ENCODE measurements at places on chromosomes 12 and 14.

GRCh38 chr12:102567031-102567985 is 86.9 kb upstream of the IGF1 start:
- no peak for DNase-seq

- no peak for DNase-seq
Observed at GRCh38 chr12:94750864-94751263, 100.5 kb upstream of the TMCC3 start.

- no peak for DNase-seq
Observed at GRCh38 chr12:131942671-131943070, 7.1 kb upstream of the EP400 start.

- no peak for DNase-seq
Observed at GRCh38 chr14:39423793-39424192, 8.4 kb downstream of the FBXO33 start.
